ENCODE measurements at places on chromosomes 12 and 14. TPM values are rescaled to one million over a fixed set of nuclear protein-coding genes. Genes with fewer than 3 reads are reported as not detected.

The INHBE gene
- total RNA-seq: not detected

The ZFC3H1 gene
- total RNA-seq: 22.8 TPM

The TESPA1 gene
- total RNA-seq: not detected

The BDKRB1 gene
- total RNA-seq: not detected

The OR10A7 gene
- not detected for total RNA-seq

The COCH gene
- total RNA-seq: 1.2 TPM

The ANKRD33 gene
- total RNA-seq: 0.19 TPM

The BLTP3B gene
- total RNA-seq: 18.1 TPM

The CDKL1 gene
- 43.6 TPM for total RNA-seq

The FAM181A gene
- total RNA-seq: not detected

The RIPK3 gene
- 5.8 TPM for total RNA-seq

The HOXC4 gene
- total RNA-seq: not detected

The KRT75 gene
- total RNA-seq: not detected

The MDGA2 gene
- not detected for total RNA-seq

The HOXC6 gene
- total RNA-seq: 0.05 TPM

The LRRK2 gene
- 0.65 TPM for total RNA-seq

The INHBC gene
- total RNA-seq: not detected

The POLE2 gene
- total RNA-seq: 13.9 TPM

The YBX3 gene
- total RNA-seq: 179 TPM

All from dermis blood vessel endothelial cell (primary cell).